ENCODE measurements at places on chromosomes 16 and 17.

DNA sequence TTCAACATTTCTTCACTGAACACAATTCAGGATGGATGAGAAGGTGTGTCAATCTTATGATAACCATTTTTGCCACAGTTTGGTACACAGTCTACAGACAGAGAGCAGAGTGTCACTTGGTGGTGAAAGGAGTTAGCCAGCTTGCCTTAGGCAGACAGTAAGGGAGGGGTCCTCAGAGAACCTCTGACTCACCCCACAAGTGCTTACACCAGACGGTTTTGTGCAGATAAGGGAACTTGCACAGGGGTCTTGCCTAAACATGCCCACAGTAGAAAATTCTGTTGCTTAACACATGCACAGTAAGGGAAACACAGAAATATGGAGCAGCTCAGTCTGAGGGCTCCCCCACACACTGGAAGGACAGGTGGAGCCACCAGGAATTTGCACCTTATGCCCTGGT, 204.5 kb upstream of the CDH8 start:
- DNase-seq, result no peak

- no peak for DNase-seq
These were observed 35.5 kb upstream of the STAC2 start for GRCh38 chr17:39261286-39261685.

DNA sequence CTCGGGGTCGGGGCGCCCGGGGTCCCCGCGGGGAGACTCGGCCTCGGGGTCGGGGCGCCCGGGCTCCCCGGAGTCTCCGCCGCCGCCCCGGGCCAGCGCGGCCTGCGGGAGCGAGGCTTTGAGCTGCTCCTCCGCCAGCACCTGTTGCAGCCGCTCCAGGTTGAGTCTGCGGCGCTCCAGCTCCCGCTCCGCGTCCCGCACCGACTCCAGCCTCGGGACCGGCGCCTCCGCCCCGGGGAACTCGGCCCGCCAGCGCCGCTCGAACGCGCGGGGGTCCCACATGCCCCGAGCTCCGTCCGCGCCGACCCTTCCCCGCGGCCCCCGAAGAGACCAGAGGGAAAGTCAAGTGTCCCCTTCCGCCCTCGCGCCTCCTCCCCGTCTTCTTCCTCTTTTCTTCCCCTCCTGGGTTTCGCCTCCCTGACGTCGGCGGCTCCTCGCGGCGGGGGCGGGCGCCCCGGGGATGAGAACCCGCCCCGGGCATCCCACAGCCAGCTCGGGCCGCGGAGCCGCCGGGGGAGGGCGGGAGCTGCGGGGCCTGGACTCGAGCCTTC, 40.8 kb upstream of the BHLHA9 start:
- peak; percentile 94 for DNase-seq

- DNase-seq, result no peak
These were observed 591 bp upstream of the SLFN5 start for GRCh38 chr17:35242158-35242804.

GRCh38 chr17:74930535-74931036, 5.1 kb upstream of the OTOP3 start:
- DNase-seq, result no peak
